ENCODE measurements at places on chromosomes 7 and 10.

- no peak for DNase-seq
These were observed 18.6 kb downstream of the DMTF1 start for GRCh38 chr7:87170828-87171227.

DNA sequence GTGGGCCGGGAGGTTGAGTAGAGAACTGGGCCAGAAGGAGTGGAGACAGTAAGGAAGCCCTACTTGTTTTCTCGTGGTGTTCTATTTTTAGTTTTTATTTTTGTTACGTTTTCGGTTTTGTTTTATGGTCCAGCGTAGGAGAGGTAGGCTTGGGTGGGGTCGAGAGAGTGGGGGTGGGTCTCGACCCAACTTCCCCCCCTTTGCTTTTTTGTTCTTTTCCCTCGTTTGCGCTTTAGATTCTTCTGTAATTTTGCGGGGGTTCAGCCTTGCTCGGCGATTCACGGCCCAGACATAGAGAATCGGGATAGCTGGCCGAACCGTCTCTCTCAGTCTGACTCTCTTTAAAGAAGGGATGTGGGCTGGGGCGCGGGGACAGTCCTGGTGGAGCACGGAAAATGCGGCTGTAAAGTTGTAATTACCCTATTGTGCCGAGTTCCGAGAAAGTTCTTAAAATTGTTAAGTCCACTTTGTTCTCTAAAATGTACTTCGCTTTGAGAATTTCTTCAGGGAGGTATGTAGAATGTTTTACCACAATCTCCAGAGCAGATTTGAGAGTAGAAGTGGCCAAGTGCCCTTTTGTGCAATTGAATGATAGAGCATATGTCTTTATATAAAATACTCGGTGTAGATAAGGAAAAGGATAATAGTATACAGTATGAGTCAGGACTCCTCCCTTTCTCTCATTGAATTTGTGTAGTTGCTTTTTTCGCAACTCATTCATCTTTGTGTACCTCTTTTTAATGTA lies 816 bp downstream of the DMTF1 start:
- peak; percentile 24 for DNase-seq

- no peak for DNase-seq
These were observed 250.5 kb downstream of the RAB11FIP2 start for GRCh38 chr10:117796130-117796745.

DNA sequence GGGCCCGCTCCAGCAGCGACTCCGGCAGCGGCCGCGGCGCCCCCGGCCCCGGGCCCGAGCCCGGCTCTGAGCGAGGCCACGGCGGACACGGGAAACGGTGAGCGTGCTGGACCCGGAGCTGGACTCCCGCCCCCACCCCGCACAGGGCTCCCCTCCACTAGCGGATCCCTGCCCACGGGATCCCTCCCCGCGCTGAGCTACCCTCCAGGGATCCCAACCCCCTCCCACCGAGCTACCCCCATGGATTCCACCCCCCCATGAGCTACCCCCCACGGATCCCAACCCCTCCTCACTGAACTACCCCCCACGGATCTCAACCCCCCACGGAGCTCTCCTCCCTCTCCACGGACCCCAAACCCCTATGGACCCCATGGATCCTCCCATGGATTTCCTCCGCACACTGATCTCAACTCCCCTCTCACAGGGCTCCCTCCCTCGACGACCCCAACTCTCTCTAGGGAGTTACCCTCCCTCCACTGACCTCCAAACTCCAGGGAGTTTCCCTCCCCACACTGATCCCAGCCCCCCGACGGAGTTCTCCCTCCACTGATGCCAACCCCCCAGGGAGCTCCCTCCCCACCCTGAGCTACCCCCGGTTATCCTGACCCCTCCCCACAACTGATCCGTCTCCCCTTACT lies 20.6 kb upstream of the HSPB1 start:
- no peak for DNase-seq

DNA sequence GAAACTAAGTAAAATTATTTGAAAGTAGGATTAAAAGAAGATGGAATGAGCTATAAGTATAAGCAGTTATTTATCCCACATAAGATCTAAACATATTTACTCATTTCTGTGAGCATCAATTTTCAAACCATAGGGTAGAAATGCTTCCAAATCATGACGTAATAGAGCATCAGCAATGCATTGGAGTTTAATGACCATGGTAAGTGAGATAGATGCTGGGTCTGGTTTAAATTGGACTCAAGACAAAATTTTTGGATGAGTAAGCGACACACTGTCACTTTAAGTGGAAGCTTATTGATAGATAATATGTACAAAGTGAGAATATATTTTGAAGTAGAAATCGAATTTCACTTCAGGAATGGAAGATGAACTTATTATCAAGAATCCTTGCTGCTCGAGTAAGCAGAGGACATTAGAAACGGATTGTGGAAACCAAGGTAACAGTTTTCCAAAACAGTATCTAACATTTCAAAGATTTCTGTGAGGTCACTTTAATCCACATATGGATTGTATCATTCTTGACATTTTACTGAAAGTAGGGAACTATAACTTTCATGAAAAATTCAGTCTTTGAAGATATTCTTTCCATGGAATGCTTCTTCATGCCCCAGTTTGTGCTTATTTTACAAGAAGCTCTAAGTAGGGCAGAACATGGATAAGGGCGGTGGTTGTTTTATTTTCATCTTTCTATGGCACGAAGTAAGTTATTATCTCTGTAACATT lies 85.8 kb downstream of the AGMO start:
- no peak for DNase-seq

GRCh38 chr10:64502936-64503335 lies 981.7 kb downstream of the REEP3 start:
- no peak for DNase-seq
